ENCODE measurements at places on chromosomes 1 and 21. TPM values are rescaled to one million over a fixed set of nuclear protein-coding genes. Genes with fewer than 3 reads are reported as not detected.

- DNase-seq, result peak; percentile 50
Observed at GRCh38 chr1:63622849-63623566, 29.8 kb downstream of the PGM1 start.

PEF1 gene
- total RNA-seq, result 61.7 TPM

PPM1J gene
- 2.4 TPM for total RNA-seq

- peak; percentile 88 for DNase-seq
Observed at GRCh38 chr1:156115514-156116374, 1.2 kb downstream of the LMNA start.

DNA sequence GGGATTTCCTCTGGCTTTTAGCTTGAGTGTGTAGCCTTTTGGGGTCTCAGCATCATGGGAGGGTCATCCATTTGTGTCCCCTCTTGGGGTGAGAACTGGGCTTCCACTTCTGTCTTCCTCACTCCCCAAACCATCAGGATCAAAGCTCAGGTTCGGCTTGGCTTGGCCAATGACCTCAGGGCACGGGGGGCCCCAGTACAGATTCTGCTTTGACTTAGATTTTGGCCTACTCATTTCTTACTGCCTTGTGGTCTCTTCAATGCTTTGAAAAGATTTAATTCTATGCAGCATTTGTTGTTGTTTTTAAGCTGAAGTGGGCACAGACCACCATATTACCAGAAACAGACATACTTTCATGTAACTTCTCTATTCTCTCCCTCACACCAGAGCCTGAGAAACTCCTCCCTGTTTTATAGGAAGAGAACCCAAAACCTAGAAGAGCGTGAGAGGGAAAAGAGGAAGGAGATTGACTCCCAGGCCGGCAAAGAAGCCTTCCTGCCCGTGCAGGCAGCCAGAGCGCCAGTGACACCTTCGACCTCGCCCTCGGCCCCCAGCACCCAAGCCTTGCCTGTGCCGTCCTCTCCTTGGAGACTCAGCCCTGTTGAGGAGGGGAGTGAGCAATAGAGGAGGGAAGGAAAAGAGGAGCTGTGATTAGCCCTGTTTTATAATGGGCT lies 1.9 kb upstream of the S100A3 start:
- no peak for DNase-seq

DNA sequence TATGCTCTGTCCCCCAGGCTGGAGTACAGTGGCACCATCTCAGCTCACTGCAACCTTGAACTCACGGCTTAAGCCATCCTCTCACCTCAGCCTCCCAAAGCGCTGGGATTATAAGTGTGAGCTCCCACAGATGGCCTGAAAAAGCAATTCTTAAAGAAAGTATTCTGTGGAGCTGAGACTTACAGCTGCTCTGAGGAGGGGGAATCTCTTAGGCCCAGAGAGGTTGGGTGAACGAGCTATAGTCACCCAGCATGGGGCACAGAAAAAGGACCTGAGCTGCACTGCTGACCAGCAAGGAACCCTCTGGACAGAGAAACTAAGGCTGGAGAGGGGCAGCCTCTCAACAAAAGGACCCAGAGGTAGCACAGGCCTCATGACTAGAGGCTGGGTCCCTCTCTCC lies 1.3 kb downstream of the PAQR7 start:
- DNase-seq, result no peak

RWDD3 gene
- total RNA-seq, result 15.2 TPM

Measured in myocyte (in vitro differentiated cells).